ENCODE measurements at places on chromosomes 12 and 14.

DNA sequence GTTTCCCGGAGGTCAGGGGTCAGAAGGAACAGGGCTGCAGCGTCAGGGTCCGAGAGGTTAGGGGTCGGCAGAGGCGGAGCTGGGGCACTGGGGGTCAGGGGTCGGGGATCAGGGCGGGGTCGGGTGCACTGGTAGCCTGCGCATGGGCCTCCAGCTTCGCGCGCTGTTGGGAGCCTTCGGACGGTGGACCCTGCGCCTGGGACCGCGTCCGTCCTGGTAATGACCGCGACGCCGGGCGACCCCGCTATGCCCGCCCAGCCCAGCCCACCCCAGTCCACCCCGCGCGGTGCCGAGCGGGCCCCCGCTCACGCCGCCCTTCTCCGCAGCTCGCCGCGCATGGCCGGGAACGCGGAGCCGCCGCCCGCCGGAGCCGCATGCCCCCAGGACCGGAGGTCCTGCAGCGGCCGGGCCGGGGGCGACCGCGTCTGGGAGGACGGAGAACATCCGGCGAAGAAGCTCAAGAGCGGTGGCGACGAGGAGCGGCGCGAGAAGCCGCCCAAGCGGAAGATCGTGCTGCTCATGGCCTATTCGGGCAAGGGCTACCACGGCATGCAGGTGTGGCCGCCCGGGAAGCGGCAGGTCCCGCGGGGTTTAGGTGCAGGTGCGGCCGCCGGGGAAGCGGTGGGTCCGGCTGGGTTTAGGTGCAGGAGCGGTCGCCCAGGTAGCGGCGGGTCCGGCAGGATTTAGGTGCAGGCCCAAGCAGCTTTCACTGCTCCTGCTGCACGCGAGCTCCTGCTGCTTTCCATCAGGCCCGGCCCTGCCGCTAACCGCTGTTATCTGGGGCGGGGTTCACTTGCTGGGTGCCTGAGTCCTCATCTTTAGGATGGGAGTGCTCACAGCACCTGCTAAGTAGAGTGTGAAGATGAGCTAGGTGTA is 743 bp downstream of the PUS1 start:
- DNase-seq = no peak

- DNase-seq = no peak
Observed at GRCh38 chr12:103785243-103786031, 55.6 kb downstream of the NT5DC3 start.

- DNase-seq = no peak
Observed at GRCh38 chr14:22456421-22456820, 132.6 kb downstream of the DAD1 start.

GRCh38 chr12:56315622-56316473 is at the start of gene CNPY2:
Gene CNPY2, minus strand, starts transcription at chr12:56315988. Its CDS starts 771 bp downstream, at chr12:56315217.
- peak; percentile 92 for DNase-seq

DNA sequence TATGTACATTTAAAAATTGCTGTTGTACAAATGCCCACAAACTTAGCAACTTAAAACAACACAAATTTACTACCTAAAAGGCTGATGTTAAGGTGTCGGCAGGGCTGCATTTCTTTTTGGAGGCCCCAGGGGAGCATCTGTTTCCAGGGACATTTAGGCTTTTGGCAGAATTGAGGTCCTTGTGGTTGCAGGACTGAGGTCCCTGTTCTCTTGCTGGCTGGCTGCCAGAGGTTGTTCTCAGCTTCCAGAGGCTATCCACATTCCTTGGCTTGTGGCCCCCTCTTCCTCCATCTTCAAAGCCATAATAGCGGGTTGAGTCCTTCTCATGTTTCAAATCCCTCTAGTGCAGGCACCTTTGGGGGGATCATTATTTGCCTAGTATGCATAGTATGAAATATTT is 22.4 kb upstream of the KRT83 start:
- no peak for DNase-seq

GRCh38 chr14:21999402-21999801 is 325.8 kb upstream of the OR4E1 start:
- no peak for DNase-seq

GRCh38 chr14:101069666-101070362 is 166.3 kb upstream of the RTL1 start:
- DNase-seq = no peak

GRCh38 chr12:125473501-125473900 is 408.3 kb downstream of the AACS start:
- no peak for DNase-seq

DNA sequence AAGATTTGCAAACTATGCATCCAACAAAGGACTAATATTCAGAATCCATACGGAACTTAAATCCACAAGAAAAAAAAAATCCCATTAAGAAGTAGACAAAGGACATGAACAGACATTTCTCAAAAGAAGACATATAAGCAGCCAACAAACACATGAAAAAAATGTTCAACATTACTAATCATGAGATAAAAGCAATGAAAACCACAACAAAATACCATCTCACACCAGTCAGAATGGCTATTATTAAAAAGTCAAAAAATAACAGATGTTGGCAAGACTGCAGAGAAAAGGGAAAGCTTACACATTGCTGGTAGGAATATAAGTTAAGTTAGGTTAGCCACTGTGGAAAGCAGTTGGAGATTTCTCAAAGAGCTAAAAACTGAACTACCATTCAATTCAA is 16.2 kb downstream of the CDK17 start:
- DNase-seq = no peak

GRCh38 chr12:78519422-78519821 is 345.2 kb upstream of the SYT1 start:
- DNase-seq = no peak

GRCh38 chr12:71219224-71219623 is 61.4 kb upstream of the TSPAN8 start:
- no peak for DNase-seq

Measured in HEK293T (cell line).